Activated T-cell treated with anti-CD3 and anti-CD28 coated beads, Interleukin-2, amount 50 U/mL, for 48 hours (primary cell): ENCODE measurements at places on chromosomes 2 and 18.

- no peak for DNase-seq
These were observed 180.8 kb downstream of the VAPA start for GRCh38 chr18:10094655-10095054.

DNA sequence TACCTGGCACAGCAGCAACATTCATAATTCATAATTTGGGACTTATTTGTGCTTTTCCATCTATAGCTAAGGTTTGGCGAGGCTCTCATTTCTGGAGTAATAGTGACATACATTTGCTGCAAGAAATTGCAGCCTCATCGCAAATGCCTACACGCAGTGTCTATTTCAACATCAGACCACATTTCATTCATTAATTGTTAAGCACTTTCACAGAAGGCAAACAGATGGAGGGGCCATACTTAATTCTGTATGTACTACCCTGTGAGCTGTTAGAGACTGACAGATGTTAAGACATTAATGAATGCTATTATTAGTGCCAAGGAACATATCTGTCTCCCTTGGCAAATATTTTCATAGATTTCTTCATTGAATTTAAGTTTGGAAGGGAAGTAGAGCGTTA, 125.7 kb downstream of the UXS1 start:
- DNase-seq = no peak

DNA sequence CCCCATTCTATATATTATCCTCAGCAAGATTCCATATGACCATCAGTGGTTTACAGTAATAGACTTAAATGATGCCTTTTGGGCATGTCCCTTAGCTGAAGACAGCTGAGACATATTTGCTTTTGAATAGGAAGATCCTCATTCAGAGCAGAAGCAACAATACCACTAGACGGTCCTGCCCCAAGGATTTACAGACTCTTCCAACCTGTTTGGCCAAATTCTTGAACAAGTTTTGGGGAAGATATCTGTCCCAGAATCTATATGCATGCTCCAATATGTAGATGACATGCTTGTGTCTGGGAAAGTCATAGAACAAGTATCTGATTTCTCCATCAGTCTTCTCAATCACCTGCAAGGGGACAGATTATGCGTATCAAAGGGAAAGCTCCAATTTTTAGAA, 137.1 kb upstream of the RMP24 start:
- no peak for DNase-seq

- DNase-seq = no peak
These were observed 93.7 kb downstream of the MIB1 start for GRCh38 chr18:21834299-21834660.

GRCh38 chr2:26432363-26432762, 30.6 kb downstream of the DRC1 start:
- DNase-seq = no peak

- DNase-seq = no peak
These were observed 68.3 kb downstream of the NBAS start for GRCh38 chr2:15492773-15493325.

- no peak for DNase-seq
These were observed 46.7 kb downstream of the ICA1L start for GRCh38 chr2:202824901-202825300.

DNA sequence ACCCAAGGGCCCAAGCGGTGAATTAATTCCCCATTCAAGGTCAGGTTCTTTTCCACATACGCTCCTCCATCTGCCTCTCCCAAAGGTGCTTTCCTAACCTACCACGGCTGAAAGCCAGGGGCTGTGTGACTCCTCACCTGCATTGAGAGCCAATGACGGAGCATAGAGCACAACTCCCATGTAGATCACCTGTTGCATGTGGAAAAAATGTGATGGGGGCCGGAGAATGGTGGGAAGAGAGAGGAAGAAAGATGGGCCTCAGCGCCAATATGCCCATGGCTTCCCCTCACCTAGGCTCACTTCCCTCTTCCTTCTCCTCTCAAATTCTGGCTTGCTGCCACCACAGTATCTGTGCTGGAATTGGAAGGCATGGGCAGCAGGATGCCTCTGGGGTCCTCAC, 5.5 kb upstream of the ATRAID start:
- no peak for DNase-seq

GRCh38 chr18:30658306-30658705, 384.2 kb downstream of the DSC3 start:
- no peak for DNase-seq

DNA sequence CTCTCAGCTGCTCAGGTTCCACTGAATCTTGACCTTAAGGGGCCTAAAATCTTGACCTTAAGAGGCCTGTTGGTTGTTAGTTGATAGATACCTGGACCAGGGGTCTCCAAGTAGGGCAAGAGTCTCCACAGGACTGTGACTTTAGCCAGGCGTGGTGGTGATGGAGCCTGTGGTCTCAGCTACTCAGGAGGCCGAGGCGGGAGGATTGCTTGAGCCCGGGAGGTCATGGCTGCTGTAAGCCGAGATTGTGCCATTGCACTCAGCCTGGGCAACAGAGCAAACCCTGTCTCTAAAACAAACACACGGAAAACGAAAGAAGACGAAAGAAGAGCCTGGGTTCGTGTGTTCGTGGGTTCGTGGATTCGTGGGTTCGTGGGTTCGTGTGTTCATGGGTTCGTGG, 120.2 kb upstream of the CTDP1 start:
- DNase-seq = no peak

DNA sequence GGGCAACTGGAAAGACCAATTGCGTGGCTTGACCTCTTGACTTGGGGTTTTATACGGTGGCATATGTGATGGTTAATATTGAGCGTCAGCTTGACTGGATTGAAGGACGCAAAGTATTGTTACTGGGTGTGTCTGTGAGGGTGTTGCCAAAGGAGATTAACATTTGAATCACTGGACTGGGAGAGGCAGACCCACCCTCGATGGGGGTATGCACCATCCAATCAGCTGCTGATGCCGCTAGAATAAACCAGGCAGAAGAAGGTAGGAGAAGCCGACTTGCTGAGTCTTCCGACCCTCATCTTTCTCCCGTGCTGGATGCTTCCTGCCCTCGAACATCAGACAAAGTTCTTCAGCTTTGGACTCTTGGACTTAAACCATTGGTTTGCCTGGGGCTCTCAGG, 34.2 kb upstream of the YPEL5 start:
- DNase-seq = no peak

GRCh38 chr2:112692495-112692911, 28.3 kb upstream of the NT5DC4 start:
- peak; percentile 74 for DNase-seq

DNA sequence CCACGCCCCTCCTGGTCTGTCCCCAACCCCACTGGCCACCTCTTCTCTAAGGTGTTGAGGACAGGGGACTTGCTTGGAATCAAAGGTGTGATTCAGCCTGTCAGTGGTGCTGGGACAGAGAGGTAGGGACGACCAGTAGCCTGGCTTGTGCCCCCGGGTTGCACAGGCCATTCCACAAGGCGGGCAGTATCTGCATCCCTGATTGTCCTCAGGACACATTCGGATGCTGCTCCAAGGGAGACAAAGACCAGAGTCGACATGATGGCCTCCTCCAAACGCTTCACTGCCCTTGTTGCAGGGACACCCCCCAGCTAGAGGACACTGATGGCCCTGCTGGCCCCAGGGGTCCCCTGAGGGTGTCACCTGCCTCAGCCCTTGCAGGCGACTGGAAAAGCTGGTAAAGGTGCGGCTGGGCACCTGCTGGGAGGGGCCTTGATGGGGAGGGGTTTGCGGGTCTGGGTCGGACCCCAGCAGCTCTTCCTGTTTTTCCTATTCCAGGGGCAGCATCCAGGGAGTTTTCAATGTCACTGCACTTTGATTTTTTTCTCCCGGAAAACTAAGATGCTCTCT, 98.0 kb downstream of the PTGR3 start:
- no peak for DNase-seq

GRCh38 chr18:24219561-24220317, 80.9 kb downstream of the CABYR start:
- no peak for DNase-seq

GRCh38 chr18:10312326-10313015, 142.0 kb upstream of the APCDD1 start:
- no peak for DNase-seq

GRCh38 chr2:15158532-15158931, 402.6 kb downstream of the NBAS start:
- DNase-seq = no peak

DNA sequence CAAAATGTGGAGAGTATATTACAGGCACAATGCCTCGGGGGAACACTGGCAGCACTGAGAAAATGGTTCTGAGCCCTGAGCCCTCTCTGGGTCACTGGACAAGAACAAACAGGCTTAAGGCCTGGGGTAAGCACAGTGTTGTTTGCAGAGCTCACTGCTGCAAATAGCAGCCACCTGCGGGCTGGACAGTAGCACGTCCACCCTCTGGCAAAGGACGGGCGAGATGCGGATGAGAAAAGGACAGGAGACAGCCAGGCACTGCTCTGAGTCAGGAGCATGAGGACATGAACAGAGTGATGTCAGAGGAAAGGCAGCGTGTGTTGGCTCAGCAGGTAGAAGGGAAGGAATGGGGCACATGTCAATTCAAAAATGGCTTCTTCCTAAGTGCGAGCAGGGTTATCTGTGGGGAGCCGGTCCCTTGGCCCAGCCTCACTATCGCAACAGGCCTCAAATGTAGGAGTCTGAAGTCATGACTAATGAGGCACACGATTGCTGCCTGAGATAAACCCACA, 25.9 kb upstream of the NEB start:
- DNase-seq = no peak

GRCh38 chr2:15212249-15212648, 348.9 kb downstream of the NBAS start:
- no peak for DNase-seq

GRCh38 chr2:1662606-1663180, 81.6 kb downstream of the PXDN start:
- DNase-seq = no peak

GRCh38 chr2:44889096-44889495, 52.4 kb upstream of the SIX3 start:
- no peak for DNase-seq

GRCh38 chr18:5195656-5196055, 1.4 kb downstream of the AKAIN1 start:
- DNase-seq = no peak

GRCh38 chr2:56313500-56313921, 129.7 kb downstream of the CCDC85A start:
- DNase-seq = no peak

- DNase-seq = no peak
These were observed 10.2 kb upstream of the GTF2A1L start for GRCh38 chr2:48607307-48608014.

DNA sequence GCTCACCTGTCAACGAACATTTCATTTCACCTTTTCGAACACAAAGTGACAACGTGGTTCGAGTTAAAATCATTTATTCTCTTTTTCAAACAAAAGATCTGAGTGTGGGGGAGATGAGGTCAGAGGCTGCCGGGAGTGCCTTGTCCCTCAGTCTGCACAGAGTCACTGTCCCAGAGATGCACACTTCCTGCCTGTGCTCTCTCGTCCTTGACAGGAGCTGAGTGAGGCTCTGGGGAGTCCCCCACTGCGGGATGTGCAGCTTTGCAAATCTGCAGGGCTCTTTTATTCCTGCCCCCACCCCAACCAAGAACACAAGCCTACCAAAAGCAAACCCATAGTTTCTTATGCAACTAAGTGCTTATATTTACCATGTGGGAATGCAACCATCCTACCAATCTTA, 497.8 kb downstream of the EIPR1 start:
- DNase-seq = no peak

DNA sequence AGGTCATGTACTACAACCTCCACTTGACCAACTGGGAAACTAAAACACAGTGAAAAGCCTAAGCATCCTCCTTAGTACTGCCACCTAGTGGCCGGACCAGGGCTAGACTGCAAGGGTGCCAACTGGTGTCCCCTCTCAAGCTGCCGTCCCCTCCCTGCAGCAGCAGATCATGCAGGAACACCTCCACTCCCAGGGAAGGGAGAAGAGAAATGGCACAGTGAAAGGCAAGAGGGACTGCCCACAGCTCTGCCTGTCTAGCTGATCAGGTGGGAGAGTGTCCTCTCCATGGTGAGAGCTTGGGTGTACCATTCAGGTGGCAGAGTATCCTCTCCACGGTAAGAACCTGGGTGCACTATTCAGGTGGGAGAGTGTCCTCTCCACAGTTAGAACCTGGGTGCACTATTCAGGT, 78.1 kb downstream of the AAK1 start:
- peak; percentile 83 for DNase-seq

- no peak for DNase-seq
These were observed 135.4 kb downstream of the BCL2 start for GRCh38 chr18:63183952-63184770.
